ENCODE measurements at places on chromosomes 13 and 19. TPM values are rescaled to one million over a fixed set of nuclear protein-coding genes. Genes with fewer than 3 reads are reported as not detected.
A peak's percentile ranks its signal among the peaks of the same experiment; 100 is the strongest.

GRCh38 chr13:66222926-66223325 is 1007.2 kb downstream of the PCDH9 start:
- DNase-seq, result no peak

- no peak for DNase-seq
These were observed 24.1 kb upstream of the DLEU7 start for GRCh38 chr13:50867637-50867945.

DNA sequence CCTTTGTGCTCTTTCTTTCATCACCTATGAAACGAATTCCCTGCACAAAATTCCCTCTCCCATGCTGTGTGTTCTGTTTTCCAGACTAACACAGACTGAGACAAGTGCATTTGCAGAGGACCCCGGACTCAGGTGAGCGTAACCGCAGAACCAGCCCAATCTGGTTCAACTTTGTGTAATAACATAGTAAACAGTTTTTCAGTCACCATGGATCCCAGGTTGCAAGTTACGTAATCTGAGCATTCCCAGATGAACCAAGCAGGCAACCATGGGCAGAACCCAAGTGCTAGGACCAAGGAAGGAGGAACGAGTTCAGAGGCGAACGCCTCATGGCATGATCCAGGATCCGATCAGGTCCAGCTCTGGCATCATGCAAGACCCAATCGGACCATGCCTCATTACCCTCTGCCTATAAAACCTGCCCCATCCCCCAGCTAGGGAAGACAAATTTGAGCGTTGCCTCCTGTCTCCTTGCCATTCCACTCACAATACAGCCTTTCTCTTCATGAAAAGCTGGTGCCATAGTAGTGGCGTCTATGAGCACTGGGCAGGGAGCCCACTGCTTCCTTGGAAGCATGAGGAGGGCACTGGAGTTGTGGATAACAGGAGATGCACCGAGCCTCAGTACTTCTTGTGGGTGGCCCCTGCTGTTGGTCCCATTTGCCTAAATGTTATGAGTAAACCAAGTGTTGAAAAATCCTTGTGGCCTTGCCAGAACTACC is 107.6 kb downstream of the ABCC4 start:
- DNase-seq, result no peak

DNA sequence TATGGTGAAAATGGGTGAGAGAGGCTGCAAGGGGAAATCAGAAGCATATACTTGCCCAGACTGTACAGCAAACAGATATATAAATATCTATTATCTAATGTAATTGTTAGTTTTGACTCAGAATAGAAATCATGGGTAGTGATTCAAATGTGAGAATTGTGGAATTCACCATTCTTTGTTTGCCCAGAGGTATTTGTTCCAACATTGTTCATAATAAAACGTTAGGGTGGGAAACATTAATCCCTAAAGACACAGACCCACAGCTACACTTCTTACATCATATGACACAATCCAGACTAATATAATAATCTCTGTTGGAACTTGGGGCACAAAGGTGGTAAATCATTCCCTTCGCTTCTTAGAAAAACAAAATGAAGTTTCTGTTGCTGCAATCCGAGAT is 646.5 kb upstream of the SLITRK6 start:
- no peak for DNase-seq

DNA sequence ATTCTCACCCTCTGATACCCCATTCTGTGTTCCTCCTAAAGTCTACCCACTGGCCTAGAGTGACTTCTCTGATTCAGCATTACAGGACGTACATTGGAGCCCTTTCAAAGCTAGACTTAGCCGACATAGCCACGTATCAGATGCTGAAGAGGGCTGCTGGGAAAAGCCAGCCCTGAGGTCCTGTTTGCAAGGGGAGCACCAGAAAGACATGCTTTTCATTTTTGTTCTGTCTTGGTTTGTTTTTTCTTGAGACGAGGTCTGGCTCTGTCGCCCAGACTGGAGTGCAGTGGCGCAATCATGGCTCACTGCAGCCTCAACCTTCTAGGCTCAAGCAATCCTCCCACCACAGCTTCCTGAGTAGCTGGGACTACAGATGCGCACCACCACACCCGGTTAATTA is 6.3 kb upstream of the ZSWIM4 start:
- no peak for DNase-seq

- DNase-seq, result no peak
These were observed 35.1 kb downstream of the NAXD start for GRCh38 chr13:110650436-110650835.

DNA sequence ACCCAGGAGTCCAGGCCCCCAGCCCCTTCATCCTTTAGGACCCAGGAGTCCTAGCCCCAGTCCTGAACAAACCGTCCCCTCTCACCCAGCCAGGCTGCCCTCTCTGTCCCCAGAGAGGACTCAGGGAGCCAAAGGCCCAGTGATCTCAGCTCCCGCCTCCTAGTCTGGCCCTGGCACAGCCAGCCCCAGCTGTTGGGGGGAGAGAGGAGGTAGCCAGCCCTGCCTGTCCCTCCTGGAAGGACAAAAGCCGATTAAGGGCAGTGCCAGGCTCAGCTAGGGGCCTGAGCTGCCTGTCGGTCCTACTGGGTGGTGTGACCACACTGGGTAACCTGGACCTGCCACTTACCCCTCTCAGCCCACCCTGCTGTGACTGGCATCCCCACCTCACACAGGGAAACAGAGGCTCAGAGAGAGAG is 14.5 kb downstream of the LIPE start:
- DNase-seq, result no peak

GRCh38 chr19:17450264-17451075 is 2.0 kb upstream of the TMEM221 start:
- peak; percentile 88 for DNase-seq

- no peak for DNase-seq
These were observed 50.0 kb downstream of the MZT1 start for GRCh38 chr13:72677431-72677830.

- DNase-seq, result no peak
These were observed 82.9 kb downstream of the ZNF737 start for GRCh38 chr19:20482721-20483120.

- DNase-seq, result no peak
These were observed 80.8 kb downstream of the FREM2 start for GRCh38 chr13:38767506-38768265.

DNA sequence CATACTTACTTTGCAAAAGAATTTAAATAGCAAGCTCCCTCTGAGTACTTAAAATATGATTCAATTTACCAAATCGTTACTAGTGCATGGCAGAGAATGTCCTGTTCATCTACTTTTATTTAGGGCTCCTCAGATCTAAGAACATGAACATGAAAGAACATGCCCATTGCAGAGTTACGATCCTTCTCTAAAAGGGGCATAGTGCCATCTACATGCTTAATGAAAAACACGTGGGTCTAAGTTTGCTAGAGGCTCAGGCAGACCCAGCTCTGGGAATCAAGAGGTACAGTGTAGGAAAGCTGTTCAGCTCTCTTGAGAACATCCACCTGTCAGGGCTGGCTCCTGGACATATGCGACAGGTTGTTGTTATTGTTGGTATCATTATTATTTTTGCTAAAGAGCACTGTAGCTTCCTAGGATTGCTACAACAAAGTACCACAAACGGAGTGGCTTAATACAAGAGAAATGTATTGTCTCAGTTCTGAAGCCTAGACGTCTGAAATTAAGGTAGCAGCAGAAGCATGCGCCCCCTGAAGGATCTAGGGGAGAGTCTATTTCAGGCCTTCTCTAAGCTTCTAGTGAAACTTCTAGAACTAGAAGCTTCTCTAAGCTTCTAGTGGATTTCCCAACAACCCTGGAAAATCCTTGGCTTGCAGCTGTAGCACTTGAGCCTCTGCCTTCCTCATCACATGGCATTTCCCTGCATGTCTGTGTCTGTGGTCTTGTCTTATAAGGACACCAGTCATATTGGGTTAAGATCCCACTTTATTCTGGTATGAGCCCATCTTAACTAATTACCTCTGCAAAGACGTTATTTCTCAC is 133.9 kb downstream of the DCT start:
- DNase-seq, result no peak

DNA sequence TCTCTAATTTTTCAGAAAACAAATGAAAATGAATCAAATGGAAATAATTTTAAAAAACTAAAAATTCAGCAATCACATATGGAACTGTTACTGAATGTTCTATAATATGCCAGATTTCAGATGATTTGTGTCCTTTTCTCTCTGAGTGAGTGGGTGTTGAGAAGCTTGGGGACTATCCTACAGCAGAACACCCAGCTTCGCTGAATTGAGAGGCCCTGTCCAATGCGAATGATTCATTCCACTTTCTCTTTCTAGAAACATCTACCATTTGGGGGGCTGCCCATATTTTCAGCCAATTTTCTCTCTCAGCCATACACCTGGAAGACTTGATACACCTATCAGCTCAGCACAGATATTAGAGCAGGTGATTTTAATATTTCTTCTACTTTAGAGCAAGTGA is 1666.7 kb downstream of the EFNB2 start:
- no peak for DNase-seq

GRCh38 chr19:10270180-10270615 is 722 bp upstream of the ICAM1 start:
- no peak for DNase-seq

The PGLYRP2 gene
- total RNA-seq, result not detected

The ZNF556 gene
- total RNA-seq, result not detected

The OVOL3 gene
- not detected for total RNA-seq

The ERFL gene
- 0.79 TPM for total RNA-seq

The ZNF841 gene
- total RNA-seq, result 0.10 TPM
